AG09319 (cell line): ENCODE measurements at places on chromosomes 3 and 15.
A peak's percentile ranks its signal among the peaks of the same experiment; 100 is the strongest.

- DNase-seq, result no peak
Observed at GRCh38 chr3:13011573-13012220, 61.5 kb downstream of the IQSEC1 start.

- DNase-seq, result no peak
Observed at GRCh38 chr3:13313813-13314212, 106.3 kb downstream of the NUP210 start.

DNA sequence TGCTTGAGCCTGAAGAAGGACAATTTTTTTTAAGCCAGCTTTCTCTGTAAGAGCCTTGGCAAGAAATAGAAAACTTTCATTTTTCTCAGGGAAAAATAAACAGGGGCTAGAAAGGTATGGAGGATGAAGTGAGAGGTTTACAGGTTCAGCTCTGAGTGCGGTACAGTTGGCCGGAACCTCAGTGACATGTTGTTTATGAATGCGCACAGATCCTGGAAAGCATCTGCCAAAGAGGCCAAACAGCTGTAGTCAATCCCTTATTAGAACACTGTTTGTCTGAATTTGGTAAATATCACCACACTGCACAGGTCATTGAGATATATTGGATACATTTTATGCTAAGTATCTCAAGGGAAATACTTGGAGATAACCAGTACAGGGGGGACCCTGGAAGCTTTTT is 561.8 kb upstream of the MDFIC2 start:
- no peak for DNase-seq

DNA sequence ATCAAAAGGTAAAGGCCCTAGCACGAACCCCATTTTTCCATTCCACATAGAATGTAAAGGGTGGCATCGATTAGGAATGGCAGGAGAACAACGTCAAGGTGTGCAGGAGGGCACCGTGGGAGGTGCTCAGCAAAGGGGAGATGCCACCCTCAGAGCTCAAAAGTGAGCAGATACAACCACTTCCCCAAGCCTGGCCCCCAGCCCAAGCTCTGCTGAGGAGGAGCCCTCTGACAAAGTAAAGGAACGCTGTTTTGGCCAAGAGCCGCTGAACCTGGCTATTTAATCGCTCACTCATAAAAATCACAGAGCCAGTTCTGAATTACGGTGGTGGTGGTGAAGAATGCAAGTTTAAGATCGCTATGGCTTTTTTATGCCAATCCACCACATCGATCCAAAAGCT is 12.4 kb downstream of the GNB5 start:
- DNase-seq, result no peak

DNA sequence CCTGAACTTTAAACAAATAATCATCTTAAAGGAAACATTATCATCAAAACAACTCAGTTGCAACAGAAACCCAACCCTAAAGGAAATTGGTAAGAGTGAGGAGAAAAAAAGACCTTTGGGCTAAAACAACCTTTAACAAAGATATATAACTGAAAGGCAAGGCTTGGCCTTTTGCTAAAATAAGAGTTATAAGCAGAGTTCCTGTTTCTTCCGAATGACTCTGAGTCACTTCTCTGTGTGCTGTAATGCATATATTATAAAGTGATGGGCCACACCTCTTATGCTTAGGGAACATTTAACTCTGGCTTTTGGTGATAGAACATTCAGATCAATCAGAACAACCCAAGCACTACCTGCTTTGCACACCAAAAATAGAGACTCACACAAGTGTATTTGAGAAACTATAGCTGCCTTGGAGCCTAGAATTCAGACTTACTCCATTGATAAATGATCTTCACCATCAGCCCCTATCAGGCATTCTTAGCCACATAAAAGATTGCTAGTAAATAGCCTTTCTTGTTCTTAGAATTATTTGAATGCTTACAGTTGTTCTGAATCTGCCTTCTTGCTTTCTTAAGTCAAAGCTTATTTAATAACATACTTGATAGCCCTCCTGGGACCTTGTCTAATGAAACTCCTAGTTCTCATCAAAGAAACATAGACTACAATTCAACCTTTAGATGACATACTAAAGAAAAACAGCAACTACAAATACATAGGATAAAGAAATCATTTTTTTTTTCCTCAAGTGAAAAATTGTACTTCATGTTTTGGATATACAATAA is 294.2 kb upstream of the SEMA6D start:
- DNase-seq, result no peak

DNA sequence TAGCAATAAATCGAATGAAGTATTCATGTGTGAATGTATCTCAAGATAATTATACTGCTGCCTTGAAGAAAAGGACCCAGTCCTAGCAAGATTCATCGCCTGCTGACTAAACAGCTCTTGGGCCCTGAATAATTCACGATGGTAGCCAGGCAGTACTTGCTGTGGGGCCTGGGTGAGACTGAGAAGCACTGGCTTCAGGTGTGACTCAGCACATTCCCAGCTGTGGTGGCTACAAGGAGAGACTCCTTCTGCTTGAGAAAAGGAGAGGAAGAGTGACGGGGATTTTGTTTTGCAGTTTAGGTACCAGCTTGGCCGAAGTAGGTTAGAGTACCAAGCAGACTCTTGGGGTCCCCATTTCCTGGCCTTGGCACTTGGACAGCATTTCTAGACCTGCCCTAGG is 47.6 kb upstream of the CD200R1L start:
- DNase-seq, result no peak

DNA sequence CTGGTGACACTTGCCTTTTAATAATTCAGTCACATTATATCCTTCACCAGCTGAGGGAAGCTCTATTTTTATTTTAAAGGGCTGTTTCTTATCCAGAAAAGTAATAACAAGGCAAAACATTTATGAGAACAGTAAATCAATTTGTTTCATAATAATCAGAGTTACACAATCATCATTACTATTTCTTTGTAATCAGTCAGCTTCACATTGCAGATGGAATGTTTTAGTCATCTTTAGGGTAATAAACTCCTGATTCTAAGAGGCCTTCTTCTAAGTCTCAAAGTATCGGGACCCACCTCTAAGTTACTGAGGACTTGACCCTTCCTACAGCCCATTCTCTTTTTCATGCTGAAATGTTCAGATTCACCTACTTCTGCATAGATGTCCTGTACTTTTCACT is 298.3 kb upstream of the TGFBR2 start:
- no peak for DNase-seq

DNA sequence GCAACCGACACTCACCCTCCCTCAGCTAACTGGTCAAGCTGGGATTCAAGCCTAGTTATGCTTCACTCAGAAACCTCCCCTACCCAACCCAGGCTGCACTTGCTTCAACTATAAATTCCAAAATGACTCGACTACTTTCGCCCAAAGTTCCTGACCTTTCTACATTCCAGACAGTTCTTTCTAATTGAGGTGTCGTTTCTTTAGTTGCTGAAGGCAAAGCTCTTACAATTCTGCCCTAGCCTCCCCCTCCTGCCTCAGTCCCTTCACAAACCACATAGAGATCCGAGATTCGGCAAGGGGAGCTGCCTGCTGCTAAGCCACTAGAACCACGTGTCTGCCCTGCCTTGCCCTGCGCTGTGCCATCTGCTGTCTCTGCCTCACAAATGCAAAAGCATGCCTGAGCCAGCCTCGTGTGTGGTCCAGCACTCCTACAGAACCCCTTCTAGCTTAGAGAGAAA is 74.7 kb upstream of the SH3GL3 start:
- DNase-seq, result no peak

GRCh38 chr3:21169948-21170347 is 581.1 kb downstream of the ZNF385D start:
- no peak for DNase-seq

DNA sequence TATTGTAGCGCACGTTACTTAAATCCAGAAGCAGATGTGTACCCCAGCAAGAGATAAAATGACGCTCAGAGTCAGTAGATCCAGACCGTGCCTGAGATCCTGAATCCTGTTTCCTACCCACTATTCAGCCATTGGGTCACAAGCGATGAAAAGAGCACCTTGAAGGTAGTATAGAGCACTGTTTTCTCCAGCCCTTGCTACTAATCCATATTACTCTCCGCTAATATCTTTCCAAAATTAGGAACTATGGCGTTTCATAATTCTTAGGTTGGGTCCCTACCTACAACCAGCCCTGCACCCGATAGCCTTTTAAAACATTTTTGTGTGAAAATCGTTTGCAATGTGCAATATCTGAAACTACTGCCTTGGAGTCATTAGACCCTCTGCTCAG is 596 bp downstream of the BTD start:
- DNase-seq, result no peak

GRCh38 chr15:63442080-63442479 is 60.4 kb upstream of the CA12 start:
- DNase-seq, result no peak

GRCh38 chr3:24539699-24540098 is 45.0 kb upstream of the THRB start:
- DNase-seq, result no peak

DNA sequence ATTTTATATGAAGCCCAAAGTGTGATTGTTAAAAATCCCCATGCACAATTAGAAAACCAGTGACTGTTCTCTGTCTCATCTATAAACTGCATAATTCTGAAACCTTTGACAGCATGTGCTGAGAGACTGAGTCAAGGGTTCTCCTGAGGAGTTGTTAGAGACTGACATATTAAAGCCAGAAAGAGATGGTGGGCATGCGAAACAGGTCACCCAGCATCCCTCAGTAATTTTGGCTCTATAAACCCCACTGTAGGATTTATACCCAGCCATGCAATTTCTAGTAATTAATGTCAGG is 3.6 kb downstream of the VGLL3 start:
- DNase-seq, result no peak

DNA sequence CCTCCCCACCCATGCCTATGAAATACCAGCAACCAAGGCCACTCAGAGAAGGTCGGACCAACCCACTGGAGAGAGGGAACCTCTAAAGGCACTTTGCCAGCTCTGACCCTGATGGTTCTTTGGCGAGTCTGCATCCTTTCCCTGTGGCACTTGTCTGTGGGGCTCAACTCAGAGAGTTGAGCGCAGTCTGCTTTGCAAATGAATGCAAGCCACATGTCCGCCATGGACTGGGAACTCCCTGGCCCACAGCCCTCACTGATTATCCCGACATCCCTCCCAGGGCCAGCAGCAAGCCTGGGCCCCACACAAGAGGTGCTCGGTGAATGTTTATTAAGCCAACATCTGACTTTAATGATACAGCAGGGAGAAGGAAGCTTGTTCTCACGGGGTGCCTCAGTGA is 55.5 kb upstream of the HES1 start:
- peak; percentile 56 for DNase-seq

DNA sequence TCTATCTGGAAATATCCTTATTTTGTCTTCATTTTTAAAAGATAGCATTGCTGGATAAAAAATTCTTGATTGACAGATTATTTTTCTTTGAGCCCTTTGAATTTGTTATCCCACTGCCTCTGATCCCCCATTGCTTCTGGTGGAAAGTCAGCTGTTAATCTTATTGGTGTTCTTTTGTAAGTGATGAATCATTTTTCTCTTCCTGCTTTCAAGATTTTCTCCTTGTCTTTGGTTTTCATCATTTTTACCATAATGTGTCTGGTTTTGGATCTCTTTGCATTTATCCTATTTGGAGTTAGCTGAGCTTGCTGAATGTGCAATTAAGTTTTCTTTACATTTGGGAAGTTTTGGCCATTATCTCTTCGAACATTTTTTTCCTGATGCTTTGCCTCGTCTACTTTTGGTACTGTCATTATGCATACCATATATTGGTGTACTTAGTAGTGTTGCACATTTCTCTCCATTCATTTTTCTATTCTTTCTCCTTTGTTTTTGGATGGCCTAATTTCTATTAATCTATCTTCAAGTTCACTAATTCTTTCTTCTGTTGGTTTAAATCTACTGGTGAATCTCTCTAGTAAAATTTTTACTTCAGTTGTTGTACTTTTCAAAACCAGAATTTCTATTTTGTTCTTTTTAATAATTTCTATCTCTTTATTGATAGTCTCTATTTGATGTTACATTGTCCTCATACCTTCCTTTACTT is 440.0 kb upstream of the PROK2 start:
- no peak for DNase-seq

GRCh38 chr3:49081429-49081828 is 12.4 kb downstream of the QRICH1 start:
- DNase-seq, result no peak

- DNase-seq, result no peak
Observed at GRCh38 chr15:31325595-31326155, 960 bp upstream of the KLF13 start.

DNA sequence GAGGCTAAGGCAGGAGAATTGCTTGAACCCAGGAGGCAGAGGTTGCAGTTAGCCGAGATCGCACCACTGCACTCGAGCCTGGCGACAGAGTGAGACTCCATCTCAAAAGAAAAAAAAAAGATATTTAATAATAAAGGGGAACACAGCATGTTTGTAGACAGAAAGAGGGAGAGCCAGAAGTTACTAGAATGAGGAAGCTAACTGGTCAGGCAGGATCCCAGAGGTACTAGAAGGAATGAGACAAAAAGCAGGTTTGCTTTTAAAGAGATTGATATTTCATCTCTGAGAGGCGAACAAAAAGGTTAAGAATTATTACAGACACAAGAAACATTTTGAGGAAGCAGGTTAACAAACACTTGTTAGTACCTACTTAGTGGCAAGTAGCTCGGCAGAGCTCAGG is 9.2 kb downstream of the CD200R1 start:
- no peak for DNase-seq

DNA sequence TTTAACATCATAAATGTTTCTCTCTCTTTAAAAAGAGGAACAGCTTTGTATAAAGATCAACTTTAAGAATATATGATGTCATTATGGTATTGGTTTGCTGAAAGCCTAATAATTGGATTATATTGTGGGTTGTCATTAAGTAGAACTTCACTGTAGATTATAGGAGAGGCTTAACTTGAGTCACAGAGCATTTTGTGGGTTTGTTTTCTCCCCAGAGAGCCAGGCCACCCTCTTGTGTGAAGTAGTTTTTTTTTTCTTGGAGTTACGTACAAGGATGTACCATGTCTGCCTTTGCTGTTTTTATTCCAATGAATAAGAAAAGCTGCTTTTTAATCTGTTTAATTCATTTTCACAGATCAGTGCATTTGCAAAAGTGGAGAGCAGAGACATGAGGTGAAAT is 354.8 kb upstream of the TBL1XR1 start:
- no peak for DNase-seq

GRCh38 chr15:41936649-41937567 is 35.4 kb downstream of the EHD4 start:
- no peak for DNase-seq

- no peak for DNase-seq
Observed at GRCh38 chr3:152511904-152512303, 243.2 kb downstream of the MBNL1 start.

- no peak for DNase-seq
Observed at GRCh38 chr3:170848292-170848917, 21.6 kb downstream of the RPL22L1 start.

GRCh38 chr15:69926006-69926405 is 171.7 kb downstream of the TLE3 start:
- DNase-seq, result no peak

DNA sequence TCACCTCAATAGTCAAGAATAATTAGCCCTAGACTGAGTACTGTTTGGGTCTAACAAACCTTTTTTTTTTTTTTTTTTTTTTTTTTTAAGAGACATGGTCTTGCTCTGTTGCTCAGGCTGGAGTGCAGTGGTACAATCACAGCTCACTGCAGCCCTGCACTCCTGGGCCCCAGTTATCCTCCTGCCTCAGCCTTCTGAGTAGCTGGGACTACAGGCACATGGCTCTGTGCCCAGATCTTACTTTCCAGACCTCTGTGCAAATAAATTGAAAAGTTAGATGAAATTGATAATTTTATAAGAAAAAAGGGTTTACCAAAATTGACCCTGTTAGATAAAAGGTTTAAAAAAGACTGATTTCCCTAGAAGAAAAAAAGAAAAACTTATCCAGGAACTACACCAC is 79.0 kb downstream of the NR2E3 start:
- DNase-seq, result no peak

GRCh38 chr3:86984271-86984670 is 6.7 kb downstream of the VGLL3 start:
- no peak for DNase-seq
